ENCODE measurements at places on chromosomes 16 and 17. TPM values are rescaled to one million over a fixed set of nuclear protein-coding genes. Genes with fewer than 3 reads are reported as not detected.

GRCh38 chr17:27381007-27381501 is 75.2 kb upstream of the KSR1 start:
- peak; percentile 76 for DNase-seq

GRCh38 chr17:44602970-44603369 is 45.7 kb downstream of the FZD2 start:
- no peak for DNase-seq

- peak; percentile 85 for DNase-seq
Measured at GRCh38 chr17:17356149-17356930, 53.2 kb downstream of the NT5M start.

GRCh38 chr16:47043200-47043599 is 69.7 kb upstream of the DNAJA2 start:
- DNase-seq: no peak

DNA sequence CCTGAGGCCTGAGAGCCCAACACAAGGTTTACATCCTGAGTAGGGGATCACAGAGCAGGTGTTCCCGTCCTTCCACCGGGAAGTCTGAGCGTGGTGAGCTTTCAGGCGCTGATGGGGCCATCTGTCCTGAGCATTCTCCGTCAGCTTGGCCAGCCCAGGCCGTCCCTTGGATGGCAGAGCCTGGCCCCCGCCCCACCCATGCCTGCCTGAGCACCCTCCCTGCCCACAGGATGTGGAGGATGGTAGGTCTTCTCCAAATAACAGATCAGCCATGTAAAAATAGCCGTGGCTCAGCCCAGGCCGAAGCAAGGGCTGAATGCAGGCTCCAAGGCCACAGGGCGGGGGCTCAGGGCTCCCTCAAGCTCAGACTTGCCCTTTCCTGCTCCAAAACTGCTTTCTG is 20.2 kb downstream of the SPNS2 start:
- no peak for DNase-seq

HOXB6 gene
- 2.4 TPM for total RNA-seq

TRPV3 gene
- 0.97 TPM for total RNA-seq

PITPNM3 gene
- total RNA-seq: 0.33 TPM
